ENCODE measurements at places on chromosomes 16 and 17.
A peak's percentile ranks its signal among the peaks of the same experiment; 100 is the strongest.

- DNase-seq, result peak; percentile 73
Observed at GRCh38 chr17:58006560-58006923, 504 bp downstream of the SRSF1 start.

- no peak for DNase-seq
Observed at GRCh38 chr16:86777381-86777946, 199.1 kb downstream of the FOXL1 start.

GRCh38 chr16:3180445-3180878 lies 7.5 kb upstream of the OR1F1 start:
- DNase-seq, result no peak

DNA sequence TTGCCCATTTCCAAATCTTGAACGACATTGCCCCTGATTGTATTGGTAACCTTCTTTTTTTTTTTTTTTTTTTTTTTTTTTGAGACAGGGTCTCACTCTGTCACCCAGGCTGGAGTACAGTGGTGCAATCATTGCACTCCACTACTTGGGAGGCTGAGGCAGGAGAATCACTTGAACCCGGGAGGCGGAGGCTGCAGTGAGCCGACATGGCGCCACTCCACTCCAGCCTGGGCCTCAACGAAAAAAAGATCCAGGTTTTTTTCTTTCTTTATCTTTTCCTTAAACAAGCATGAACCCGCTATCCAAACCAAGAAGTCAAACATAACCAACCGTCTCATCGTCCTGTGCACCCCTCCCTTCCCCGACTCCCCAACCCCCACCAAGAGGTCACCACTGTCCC lies 47.6 kb upstream of the RPH3AL start:
- no peak for DNase-seq

DNA sequence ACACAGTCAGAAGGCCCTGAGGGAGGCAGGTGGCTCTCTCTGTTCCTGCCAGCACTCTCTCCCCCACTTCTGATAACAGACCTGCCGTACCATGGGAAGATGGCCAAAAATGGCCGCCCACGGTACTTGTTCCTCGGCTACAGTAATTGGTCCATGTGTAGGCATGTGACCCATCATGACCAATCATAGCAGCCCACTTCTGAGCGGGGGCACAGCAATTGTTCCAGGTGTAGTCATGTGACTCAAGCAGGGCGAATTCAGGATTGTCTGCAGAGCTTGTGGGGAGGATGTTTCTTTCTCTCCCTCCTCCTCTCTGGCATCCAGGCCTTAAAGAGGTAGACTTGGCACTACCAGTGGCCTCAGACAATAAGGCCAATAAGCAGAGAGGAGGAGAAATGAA lies 250.4 kb downstream of the MRTFB start:
- no peak for DNase-seq

DNA sequence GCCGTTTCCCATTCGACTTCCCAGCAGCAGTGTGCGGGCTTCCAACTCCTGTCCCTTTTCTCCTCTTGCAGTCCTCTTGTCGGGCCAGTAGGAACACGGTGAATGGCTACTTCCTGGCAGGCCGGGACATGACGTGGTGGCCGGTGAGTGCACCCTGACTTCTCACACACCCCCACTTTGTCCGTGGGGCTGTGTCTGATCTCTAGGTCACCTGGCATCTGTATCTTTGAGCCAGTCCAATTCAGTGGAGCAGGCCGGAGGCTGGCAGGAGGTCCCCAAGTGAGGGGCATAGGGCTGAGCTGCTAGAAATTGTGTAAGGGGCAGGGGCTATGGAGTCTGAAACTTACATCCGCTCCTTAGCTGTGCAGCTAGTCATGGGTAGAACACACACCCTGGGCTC lies 6.6 kb downstream of the SLC5A10 start:
- DNase-seq, result no peak

DNA sequence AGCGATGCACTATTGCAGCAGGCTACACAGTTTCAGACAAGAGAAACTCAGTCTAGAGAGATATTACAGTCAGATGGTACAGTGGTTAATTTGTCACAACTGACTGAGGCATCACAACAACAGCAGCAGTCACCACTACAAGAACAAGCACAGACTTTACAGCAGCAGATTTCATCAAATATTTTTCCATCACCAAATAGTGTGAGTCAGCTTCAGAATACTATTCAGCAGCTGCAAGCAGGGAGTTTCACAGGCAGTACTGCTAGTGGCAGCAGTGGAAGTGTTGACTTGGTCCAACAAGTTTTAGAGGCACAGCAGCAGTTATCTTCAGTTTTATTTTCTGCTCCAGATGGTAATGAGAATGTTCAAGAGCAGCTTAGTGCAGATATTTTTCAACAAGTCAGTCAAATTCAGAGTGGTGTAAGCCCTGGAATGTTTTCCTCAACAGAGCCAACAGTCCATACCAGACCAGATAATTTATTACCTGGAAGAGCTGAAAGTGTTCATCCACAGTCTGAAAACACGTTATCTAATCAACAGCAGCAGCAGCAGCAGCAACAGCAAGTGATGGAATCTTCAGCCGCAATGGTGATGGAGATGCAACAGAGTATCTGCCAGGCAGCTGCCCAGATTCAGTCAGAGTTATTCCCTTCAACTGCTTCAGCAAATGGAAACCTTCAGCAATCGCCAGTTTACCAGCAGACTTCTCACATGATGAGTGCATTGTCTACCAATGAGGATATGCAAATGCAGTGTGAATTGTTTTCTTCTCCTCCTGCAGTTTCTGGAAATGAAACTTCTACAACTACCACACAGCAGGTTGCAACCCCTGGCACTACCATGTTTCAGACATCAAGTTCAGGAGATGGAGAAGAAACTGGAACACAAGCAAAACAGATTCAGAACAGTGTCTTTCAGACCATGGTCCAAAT lies 34.1 kb downstream of the NQO1 start:
- DNase-seq, result no peak

DNA sequence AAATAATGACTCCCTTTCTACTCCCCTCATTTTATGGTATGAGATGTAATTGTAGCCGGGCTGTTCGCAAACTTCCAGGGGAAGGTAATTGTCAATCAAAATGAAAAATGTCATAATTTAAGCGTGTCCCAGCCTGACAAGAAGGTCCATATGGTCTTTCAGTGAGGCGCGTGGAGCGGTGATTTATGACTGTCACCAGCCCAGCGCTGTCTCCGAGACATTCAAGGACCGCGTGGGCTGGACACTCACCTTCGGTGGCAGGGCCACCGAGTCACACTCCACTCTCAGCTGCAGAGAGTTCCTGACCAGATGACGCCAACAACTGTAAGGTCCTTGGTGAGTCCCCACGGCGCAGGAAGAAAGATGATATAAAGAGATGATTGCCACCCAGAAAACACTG lies 157.7 kb upstream of the TNRC6C start:
- no peak for DNase-seq

GRCh38 chr17:17252149-17252661 lies 15.2 kb upstream of the FLCN start:
- DNase-seq, result no peak

DNA sequence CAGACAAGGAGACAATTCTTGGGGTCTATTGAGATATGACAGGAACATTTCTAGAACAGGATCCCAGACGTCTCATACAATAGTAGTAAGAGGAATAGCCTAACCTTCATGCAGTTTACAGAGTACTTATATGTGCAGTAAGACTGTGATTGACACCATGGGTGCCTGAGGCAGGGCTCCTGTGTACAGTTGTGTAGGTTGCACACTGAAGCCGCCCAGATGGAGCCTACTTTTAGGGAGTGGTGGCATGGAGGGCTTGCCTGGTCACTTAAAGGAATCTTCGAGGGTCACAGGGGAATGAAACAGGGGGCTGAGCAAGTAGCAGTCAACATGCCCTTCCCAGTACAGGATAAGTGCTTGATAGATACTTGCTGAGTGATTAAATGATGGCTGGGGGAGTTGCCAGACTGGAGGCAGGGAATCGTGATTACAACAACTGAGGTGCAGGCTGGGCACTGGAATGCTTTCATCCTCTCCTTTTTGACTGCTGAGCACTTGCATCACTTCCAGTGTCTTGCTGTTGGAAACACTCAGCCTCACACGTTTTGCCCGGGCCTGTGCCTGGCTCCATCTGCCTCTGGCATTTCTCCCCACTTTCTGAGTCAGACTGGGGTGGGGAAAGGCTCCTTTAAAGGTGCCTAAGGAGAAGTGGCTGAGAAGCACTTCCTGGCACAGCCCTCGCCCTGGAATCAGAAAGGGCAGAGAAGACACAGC lies 71.0 kb downstream of the COPRS start:
- no peak for DNase-seq

- DNase-seq, result peak; percentile 88
Observed at GRCh38 chr17:40319651-40320540, 10.9 kb downstream of the RARA start.

DNA sequence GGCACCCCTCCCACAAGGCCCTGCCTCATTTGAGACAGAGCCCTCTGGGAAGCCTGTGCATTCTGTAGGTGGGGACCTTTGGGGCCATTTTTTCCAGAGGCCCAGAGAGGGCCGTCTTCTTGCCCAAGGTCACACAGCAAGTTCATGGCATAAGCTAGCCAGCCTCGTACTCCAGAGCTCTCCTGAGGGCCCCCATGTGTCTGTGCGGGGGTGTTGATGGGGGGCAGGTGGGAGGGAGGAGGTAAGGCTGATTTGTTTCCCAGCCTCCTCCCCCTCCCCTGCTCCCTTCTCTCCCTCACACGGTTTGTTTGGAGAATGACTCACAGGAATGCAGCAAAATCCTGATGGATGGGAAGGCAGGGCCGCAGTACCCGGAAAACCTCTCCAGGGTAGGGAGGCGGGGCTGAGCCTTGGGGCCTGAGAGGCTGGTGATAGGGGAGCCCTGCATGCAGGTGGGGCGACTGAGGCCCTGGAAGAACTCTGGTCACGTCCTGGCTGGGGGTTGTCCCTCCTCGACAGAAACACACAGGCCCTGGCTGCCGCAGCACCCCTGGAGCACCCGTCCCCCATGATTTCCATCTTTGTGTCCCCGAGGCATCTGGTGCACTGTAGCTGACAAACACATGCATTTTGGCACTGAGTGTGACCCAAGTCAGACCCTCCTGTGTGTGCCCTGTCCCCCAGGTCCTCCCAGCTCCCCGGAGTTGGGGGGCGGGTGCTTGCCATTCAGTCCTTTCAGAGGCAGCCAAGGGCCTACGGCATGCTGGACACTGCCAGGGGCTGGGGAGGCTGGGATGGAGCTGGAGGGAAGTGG lies 29.7 kb downstream of the RAI1 start:
- no peak for DNase-seq

GRCh38 chr17:5110816-5111215 lies 862 bp downstream of the ZNF232 start:
- DNase-seq, result no peak

- DNase-seq, result no peak
Observed at GRCh38 chr16:30802936-30803335, 15.9 kb upstream of the ZNF629 start.

DNA sequence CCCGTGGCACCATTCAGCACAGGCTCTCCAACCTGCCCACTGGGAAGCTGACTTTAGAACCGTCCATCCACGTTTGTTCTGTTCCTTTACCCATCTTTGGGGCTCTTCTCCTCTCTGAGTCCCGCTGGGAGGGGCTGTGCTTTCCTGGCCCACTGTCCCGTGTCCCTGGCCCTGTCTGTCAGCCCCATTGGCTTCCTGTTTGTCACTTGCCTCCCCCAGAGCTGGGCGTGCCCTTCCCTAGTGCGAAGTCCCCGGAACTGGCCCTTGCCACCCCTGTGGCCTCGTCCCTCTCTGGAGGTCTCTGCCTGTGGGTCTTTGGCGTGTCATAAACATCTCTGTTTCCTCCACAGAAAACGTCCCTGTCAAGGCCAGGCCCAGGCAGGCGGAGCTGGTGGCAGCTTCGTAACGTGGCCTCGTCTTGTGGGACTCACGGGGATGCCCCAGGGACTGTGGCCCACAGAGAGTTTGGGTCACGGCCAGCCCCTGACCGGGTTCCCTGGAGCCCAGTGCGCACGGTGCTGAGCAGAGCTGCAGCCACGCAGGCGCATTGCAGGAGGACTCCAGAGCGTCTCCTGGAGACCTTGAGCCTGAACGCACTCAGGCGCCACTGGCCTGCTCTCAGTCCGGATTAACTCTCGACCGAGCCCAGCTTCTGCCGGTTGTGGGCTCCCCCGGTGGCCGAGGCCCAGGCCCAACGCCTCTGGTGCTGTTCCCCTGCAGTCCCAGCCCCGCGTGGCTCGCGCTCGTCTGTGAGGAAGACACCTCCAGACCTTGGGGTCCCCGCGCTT lies 7.3 kb downstream of the CHMP6 start:
- no peak for DNase-seq

- DNase-seq, result no peak
Observed at GRCh38 chr17:65430209-65430833, 131.1 kb downstream of the AXIN2 start.

- DNase-seq, result peak; percentile 41
Observed at GRCh38 chr16:17370223-17370707, 100.5 kb downstream of the XYLT1 start.

- no peak for DNase-seq
Observed at GRCh38 chr16:58502217-58502921, 2.4 kb downstream of the NDRG4 start.

DNA sequence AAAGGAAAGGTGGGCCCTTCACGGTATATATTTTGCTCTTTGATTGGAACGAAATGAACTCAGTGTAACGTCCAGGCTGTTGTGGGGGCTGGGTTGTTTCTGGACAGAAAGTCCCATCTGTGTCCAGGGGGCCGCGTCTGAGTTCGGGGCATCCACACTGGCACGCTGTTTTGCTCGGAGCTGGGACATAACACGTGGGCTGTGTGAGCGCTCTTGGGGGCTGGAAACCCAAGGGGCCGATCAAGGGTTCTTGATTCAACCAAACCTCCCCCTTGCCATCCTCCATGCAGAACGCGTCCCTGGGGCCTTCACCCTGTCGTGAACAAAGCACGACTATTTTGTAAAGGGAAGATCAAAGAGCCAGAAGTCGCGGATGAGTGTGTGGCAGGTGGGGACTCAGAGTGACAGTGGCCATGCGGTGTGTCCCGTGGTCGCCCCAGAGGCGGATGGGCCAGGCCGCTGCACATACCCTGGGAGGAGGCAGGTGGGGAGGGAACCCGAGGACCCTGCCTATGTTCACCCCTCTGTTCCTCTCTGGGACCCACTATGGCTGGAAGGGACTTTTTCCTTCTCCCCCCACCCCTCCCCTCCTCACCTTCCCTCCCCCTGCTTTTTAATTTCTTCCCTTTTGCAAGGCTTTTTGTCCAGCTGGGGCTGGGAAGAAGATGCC lies 387.2 kb downstream of the SEC14L1 start:
- no peak for DNase-seq

DNA sequence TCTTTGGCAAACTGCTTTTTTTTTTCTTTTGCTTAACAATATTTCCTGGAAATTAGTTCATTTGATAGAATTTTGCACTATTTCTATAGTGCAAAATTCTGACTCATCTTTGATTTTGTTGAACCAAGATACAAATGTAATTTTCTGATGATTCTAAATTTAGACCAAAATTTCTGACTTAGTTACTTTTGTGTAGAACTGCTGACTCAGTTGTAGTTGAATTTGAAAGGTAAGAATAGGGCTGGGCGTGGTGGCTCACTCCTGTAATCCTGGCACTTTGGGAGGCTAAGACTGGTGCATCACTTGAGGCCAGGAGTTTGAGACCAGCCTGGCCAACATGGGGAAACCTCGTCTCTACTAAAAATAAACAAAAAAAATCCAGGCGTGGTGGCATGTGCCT lies 223.0 kb downstream of the BCAS3 start:
- no peak for DNase-seq

GRCh38 chr16:48395375-48395774 lies 10.2 kb upstream of the SIAH1 start:
- DNase-seq, result no peak

- DNase-seq, result peak; percentile 43
Observed at GRCh38 chr16:56607109-56607618, 1.2 kb upstream of the MT2A start.

Data from CD4-positive, alpha-beta T cell treated with Interleukin-17A for 4 hours (primary cell).